ENCODE measurements at places on chromosomes 6 and 20.

- peak; percentile 86 for DNase-seq
Observed at GRCh38 chr6:166556863-166557322, 29.6 kb downstream of the RAMACL start.

DNA sequence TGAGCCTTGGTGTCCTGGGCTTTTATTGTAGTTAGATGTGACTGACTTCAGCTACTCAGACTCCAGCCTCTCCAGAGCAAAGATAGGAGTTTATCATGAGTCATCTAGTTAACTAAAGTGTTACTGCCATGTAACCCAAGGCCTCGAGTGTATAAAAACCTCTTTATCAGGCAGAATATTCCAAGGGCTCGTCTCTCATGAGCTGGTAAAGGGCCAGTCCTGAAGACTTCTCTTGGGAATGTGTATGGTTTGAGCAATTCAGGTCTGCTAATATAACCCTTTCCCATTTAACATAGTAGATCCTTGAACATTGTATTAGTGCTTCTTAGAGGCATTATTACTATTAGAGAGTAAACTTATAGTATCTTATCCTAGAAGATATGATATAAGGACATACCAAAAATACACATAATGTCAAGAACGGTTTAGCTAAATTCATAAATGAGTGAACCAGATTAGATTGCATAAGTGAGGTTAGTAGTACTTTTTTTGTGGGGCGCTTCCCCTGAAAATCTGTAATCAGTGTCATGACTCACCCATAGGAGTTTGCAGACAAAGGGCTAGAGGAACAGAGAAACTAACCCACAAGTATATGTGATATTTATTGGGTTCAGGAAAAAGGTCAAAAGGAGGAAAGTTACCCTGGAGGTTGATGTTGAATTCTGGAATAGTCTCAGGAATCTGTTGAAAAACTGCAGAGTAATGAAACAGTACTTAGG, 16.0 kb downstream of the DSE start:
- DNase-seq: no peak

- DNase-seq: peak; percentile 44
Observed at GRCh38 chr20:49132995-49133478, 55.1 kb downstream of the STAU1 start.

- DNase-seq: peak; percentile 84
Observed at GRCh38 chr6:121794630-121795029, 359.2 kb downstream of the GJA1 start.

DNA sequence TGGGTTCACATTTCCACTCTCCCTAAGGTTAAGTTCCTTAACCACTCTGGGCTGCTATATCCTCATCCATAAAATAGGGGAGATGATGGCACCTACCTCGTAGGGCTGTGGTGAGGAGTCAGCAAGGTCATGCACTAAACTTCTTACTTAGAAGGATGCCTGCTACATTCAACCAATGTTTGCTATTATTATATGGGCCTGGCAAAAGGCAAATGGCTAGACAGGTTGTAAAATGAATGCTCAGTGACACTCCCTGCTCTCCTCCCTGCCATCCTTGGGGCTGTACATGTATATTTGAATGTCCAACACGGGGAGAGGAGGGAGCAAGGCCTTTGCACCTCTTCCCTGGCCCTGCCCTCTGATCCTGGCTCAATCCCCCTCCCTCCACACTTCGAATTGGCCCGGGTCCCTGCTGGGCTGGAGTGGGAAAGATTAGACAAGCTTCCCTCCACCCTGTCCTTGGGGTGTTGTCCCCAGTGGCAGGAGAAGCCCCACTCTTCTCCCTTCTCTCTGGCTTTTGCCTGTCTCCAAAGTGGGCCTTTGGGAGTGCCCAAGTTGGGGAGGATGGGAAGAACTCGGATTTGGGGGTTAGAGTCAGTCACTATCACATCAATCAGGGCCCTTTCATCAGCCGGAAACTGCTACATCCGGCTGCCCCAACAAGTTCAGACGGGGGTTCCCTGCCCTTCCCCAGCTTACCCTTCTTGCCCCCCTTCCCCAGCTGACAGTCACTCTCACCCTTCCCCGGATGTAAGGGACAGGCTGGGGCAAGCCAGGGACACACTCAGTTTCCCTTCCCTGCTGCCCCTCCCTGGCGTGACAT, 36.3 kb upstream of the VEGFA start:
- DNase-seq: no peak
